Astrocyte (in vitro differentiated cells and primary cell): ENCODE measurements at places on chromosomes 5 and 9. TPM values are rescaled to one million over a fixed set of nuclear protein-coding genes. Genes with fewer than 3 reads are reported as not detected.

The TXNDC8 gene
- total RNA-seq: not detected in 2 replicates

- no peak for DNase-seq
These were observed 1.5 kb downstream of the CDC42SE2 start for GRCh38 chr5:131265311-131265803.

The ADAMTS19 gene
- total RNA-seq: 0.61 and 0.87 TPM in 2 replicates

The PCDHA6 gene
- 2.7 TPM in 2 replicates for total RNA-seq

DNA sequence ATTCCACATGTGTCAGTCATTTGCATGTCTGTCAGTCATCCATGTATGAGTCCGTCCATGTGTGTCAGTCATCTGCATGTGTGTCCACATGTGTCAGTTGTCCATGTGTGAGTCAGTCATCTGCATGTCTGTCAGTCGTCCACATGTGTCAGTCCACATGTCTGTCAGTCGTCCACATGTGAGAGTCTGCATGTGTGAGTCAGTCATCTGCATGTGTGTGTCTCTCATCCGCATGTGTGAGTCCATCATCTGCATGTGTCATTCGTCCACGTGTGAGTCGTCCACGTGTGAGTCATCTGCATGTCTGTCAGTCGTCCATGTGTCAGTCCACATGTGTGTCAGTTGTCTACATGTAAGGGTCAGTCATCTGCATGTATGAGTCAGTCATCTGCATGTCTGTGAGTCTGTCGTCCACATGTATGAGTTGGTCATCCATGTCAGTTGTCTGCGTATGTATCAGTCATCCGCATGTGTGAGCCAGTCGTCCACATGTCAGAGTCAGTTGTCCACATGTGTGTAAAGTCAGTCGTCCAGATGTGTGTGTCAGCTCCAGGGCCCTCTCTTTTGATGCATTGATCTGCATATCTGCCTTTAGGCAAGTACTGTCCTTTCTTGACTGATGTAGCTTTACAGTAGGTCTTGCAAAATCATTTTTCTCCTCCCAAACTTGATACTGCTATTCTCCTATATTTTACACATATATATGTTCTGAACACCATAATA, 72.5 kb upstream of the CACNA1B start:
- DNase-seq: peak; percentile 25

- peak; percentile 12 for DNase-seq
These were observed 285.9 kb downstream of the ARL15 start for GRCh38 chr5:54024466-54024865.

- no peak for DNase-seq
These were observed 70.6 kb downstream of the IQGAP2 start for GRCh38 chr5:76473661-76474060.

DNA sequence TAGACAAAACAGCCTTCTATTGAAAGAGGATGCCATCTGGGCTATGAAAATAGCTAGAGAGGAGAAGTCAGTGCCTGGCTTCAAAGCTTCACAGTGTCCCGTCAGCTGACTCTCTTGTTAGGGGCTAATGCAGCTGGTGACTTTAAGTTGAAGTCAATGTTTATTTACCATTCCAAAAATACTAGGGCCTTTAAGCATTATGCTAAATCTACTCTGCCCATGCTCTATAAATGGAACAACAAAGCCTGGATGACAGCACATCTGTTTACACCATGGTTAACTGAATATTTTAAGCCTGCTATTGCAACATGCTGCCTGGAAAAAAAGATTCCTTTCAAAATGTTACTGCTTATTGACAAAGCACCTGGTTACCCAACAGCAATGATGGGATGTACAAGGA, 309.1 kb downstream of the NTRK2 start:
- no peak for DNase-seq

GRCh38 chr5:138623053-138623452, 47.9 kb upstream of the HSPA9 start:
- peak; percentile 28 for DNase-seq

The N4BP3 gene
- total RNA-seq: 0.75 and 1.3 TPM in 2 replicates

GRCh38 chr5:125612181-125612721, 811.0 kb upstream of the GRAMD2B start:
- DNase-seq: peak; percentile 29

DNA sequence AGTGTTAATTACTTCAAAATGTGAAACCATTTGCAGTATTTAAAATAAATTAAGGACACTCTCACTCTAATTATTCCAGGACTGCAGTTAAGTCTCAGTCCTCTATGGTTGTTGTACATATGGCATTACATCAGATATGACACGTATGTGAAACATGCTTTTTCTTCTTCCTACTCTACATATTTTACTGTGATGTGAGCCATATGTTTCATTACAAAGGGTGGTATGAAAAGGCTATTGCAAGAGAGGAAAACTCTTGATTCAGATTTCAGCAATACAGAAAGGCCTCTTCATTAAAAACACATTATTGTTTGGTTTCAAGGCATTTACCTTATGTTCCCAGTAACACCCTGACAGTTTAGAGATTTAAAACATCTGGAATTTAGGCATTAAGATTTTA, 964.5 kb upstream of the DMAC1 start:
- DNase-seq: peak; percentile 7

DNA sequence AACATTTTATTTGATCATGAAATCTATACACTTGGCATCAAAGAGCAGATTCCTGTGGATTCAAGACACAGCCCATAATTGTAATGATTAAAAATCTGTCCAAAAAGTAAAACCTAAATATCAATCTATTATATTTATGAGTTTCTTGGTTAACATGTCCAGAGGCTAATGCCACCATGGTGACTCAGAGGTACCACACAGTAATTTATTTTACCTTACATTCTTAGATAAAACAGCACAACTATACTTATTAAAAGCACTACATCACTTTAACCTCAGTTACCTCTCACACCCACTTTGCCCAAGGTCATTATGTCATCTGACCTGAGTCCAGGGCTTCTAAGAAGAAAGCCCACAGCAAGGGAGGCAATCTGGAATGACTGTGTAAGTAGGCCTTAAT, 519.2 kb downstream of the RASEF start:
- DNase-seq: peak; percentile 67
